ENCODE measurements at places on chromosomes 11 and 22.

- no peak for DNase-seq
These were observed 91.4 kb upstream of the APOA1 start for GRCh38 chr11:116928845-116929244.

- DNase-seq = no peak
These were observed 30.0 kb upstream of the ME3 start for GRCh38 chr11:86702220-86702983.

GRCh38 chr11:9914064-9914463, 250.2 kb downstream of the SWAP70 start:
- no peak for DNase-seq

DNA sequence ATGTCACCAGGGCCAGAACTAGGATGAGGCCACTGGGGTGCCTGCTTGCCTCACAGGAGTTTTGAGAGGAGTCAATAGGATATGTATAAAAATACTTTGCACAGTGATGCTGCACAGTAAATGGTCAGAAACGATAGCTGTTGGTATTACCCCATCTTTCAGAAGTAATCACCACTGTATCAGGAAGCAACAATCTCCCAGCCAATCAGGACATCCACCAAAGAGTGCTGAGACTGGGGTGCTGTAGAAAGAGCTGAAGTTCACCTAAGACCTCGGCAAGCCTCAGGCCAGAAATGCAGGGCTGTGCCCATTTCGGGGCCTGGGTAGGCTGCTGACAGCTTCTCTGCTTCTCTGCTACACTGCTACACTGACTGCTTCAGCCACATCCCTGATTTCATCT, 17.4 kb downstream of the LMO2 start:
- no peak for DNase-seq
